SW 1271 (cell line): ENCODE measurements at places on chromosomes 13 and 19.

GRCh38 chr13:78593652-78594455 lies 9.5 kb downstream of the POU4F1 start:
- no peak for DNase-seq

DNA sequence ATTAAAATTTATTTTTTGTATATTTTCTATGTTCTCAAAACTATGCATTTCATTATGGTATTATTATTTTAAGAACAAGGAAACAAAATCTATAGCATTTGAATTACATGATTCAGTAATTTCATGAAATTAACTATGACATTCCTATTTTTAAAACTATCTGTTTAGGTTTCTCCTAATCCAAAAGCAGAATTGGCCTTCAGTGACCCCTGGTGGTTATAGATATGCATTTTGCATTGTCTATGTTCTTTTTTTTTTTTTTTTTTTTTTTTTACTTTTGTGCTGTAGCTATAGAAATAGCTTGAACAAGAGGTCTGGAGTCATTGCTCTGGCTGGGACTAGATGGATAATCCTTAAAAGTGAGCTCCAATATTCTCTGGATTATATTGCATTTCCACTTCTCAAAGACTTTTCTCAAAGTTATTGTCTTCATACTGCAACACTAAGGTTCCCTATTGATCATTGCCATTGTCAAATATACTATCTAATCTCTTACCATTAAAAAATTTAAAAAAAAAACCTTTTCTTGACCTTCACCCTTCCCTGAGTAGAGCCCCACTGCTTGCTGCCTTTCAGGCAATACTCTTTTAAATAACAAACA lies 15.9 kb upstream of the DNAJC3 start:
- DNase-seq = no peak

DNA sequence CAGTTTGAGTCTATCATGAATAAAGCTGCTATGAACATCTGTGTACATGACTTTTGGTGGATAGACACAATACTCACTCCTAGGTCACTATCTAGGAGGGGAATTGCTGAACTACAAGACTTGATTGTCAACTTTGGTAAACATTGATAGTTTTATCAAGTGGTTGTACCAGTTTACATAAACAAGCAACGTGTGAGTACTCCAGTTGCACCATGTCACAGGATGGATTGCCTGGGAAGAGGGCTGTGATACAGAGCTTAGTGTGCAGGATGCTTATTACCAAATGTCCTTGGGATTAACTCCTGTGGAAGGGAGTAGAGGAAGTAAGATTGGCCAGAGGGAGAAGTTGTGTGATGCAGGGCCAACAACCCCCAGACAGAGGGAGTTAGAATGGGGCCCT lies 37.7 kb downstream of the RAP2A start:
- DNase-seq = no peak

- no peak for DNase-seq
Observed at GRCh38 chr19:14611051-14611450, 28.2 kb downstream of the CLEC17A start.

- DNase-seq = no peak
Observed at GRCh38 chr19:1837625-1838105, 10.6 kb downstream of the REXO1 start.

DNA sequence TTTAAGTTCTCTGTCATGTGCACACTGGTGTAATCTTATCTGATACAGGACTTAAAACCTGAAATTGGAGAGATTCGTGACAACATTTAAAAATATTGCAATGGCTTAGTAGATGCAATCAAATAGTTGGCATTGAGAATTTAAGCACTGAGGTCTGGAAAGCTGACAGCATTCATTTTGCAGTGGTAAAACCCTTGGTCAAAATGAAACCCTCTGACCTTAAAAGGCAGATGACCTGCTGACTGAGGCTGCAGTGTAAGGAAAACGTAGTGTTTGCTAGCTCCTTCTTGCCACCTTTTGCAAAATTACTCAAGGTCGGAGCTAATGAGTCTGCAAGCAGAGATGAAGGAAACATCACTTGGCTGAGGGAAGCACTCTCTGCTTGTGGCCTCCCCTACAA lies 150.6 kb downstream of the KCTD12 start:
- DNase-seq = no peak

- no peak for DNase-seq
Observed at GRCh38 chr13:98766697-98767096, 14.2 kb upstream of the SLC15A1 start.

GRCh38 chr13:67136157-67136556 lies 94.0 kb downstream of the PCDH9 start:
- no peak for DNase-seq

- peak; percentile 83 for DNase-seq
Observed at GRCh38 chr13:28181413-28181812, 43.1 kb downstream of the PAN3 start.

DNA sequence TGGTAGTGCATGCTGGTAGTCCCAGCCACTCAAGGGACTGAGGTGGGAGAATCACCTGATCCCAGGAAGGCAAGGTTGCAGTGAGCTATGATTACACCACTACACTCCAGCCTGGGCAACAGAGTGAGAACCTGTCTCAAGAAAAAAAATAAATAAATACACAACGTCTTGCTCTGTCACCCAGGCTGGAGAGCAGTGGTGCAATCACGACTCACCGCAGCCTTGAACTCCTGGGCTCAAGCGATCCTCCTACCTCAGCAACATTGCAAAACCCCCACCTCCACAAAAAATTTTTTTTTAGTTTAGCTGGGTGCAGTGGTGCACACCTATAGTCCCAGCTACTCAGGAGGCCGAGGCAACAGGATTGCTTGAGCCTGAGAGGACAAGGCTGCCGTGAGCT lies 8.8 kb downstream of the TPM4 start:
- no peak for DNase-seq

DNA sequence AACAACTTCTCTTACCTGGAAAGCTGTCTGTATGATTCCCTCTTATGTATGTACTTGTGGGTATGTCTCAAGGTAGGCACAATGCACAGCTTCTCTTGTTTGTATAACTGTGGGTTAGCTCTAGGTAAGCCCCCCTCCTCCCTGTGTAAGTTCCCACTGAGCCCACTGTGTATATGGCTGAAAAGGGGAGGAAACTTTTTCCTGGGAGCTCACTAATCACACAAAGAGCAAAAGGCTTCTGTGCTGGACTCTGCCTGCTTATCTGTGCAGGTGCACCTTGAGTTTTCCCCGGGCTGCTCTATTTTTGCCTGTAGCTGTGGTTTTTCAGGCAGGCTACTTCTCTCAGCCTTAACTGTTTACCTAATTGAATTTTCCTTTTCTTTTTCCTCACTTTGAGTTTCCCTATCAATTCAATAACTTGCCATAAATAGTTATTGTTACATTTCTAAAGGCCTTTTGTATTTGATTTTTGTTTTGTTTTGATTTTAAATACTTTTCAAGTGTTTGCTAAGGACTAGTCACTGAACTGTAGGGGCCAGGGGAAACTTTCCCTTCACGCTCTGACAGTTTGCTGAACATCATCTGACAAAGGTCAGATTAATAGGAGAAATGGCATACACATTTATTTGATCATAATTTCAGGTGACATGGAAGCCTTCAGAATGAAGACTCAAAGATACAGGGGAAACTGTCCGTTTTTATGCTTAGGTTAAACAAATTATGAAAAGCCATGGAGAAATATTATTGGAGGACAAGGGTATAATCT lies 423.5 kb upstream of the ATXN8OS start:
- no peak for DNase-seq

GRCh38 chr13:49436890-49437289 lies 7.0 kb downstream of the CAB39L start:
- DNase-seq = peak; percentile 17

DNA sequence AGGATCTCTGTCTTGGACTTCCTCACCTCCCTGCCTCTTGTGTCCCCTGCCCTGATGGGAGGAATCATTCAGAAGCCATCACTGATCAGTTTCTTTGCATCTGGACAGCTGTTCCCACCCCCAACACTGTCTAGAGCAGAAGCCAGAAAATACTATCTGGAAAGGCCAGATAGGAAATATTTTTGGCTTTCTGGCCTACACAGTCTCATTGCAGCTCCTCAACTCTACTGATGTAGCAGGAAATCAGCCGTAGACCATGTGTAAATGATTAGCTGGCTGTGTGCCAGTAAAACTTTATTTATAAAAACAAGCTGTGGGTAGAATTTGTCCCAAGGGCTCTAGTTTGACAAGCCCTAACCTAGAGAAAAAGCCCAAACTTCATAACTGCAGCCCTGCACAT lies 5.6 kb downstream of the SIGLEC7 start:
- DNase-seq = no peak
